Stimulated activated CD4-positive, alpha-beta T cell treated with anti-CD3 and anti-CD28 coated beads, Interleukin-15, amount 100 ng/mL, for 1 hour (primary cell): ENCODE measurements at places on chromosomes 2 and 18.
A peak's percentile ranks its signal among the peaks of the same experiment; 100 is the strongest.

- no peak for DNase-seq
These were observed 122.1 kb upstream of the FOSL2 start for GRCh38 chr2:28270456-28271152.

DNA sequence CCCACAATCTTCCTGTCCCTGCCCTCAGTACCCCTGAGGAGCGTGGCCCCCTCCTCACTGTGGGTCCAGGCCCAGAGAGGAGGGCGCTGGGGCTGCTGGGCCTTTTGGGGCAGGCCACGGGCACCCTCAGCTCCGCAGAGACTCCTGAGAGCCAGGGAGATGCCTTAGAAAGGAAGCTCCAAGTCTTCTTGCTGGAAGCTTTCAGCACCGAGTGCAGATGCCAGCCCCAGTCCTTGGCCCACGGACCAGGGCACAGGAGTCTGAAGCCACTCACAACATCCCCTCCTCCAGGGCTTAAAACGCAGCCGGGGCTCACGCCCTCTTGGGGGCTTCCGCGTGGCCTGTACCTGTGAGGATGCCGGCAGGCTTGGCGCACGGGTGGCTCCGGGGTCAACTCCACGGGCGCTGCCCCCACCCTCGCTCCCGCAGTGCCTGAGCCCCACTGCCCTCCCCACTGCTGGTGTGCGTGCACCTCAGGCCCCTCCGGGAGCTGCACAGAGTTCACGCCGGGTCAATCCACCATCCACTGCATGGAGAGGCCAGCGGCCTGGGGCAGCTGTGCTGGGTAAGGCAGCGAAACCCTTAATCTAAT lies 72.1 kb upstream of the CTDP1 start:
- DNase-seq: no peak

- no peak for DNase-seq
These were observed 244.6 kb upstream of the ACVR2A start for GRCh38 chr2:147600223-147600622.

DNA sequence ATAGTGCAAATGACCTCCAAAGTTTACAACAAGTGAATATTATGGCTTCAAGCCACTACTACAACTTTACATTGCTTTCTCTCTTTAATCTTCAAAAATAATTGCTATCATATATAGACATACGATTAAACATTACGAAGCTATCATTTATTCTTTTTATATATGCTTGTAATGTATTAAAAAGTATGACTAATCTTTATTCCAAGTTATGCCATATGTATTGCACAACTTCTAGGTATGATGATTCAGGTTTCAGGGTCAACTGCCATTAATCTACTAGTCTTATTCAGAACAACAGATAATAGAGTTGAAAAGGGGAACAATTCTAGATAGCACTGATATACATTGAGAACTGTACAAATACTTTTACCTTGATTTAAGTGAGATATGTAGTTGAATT lies 506.2 kb upstream of the TMEFF2 start:
- DNase-seq: no peak

- no peak for DNase-seq
These were observed 175.6 kb downstream of the TDRD15 start for GRCh38 chr2:21299411-21299810.

- DNase-seq: no peak
These were observed 50.6 kb upstream of the MAPRE2 start for GRCh38 chr18:34990597-34990996.

GRCh38 chr2:70790136-70790828 lies at the start of gene FIGLA:
Gene FIGLA, minus strand, starts transcription at chr2:70790643. Its CDS starts 5 bp downstream, at chr2:70790638.
- DNase-seq: no peak

DNA sequence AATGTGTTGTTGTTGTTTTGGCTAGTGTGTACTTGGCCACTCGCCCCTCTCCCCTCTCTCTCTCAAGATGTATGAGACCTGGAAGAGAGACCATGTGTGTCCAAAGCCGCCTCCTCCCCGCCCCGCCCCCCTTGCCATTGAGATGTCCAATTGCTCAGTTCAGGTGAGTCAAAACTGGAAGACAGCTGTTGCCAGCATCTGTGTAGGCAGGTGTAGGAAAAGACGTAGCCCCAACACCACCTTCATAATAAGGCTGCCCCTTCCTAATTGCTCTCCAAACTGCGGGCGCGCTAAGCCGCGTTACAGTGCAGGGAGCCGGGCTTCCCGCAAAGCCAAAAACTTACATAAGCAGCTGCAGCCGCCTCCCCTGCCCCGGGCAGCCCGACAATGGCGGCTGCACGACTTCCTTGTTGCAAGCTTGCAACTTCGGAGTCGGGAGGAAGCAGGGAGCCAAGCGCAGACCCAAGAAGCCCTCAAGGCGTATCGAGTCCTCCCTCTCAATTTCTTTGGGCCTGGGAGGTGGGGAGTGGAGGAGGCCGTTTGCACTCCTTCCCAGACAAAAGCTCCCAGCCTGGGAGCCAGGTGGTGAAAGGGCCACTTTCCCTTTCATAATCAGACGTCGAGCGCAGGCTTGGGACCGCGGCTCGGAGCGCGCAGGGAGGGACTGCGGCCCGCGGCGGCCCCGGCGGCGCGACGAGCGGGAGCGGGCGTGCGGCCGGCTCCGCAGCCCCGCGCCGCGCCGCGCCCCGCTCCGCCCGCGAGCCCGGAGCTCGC lies 882 bp downstream of the ZBTB14 start:
- peak; percentile 37 for DNase-seq

- DNase-seq: no peak
These were observed 48.0 kb downstream of the KCNIP3 start for GRCh38 chr2:95345081-95345562.

DNA sequence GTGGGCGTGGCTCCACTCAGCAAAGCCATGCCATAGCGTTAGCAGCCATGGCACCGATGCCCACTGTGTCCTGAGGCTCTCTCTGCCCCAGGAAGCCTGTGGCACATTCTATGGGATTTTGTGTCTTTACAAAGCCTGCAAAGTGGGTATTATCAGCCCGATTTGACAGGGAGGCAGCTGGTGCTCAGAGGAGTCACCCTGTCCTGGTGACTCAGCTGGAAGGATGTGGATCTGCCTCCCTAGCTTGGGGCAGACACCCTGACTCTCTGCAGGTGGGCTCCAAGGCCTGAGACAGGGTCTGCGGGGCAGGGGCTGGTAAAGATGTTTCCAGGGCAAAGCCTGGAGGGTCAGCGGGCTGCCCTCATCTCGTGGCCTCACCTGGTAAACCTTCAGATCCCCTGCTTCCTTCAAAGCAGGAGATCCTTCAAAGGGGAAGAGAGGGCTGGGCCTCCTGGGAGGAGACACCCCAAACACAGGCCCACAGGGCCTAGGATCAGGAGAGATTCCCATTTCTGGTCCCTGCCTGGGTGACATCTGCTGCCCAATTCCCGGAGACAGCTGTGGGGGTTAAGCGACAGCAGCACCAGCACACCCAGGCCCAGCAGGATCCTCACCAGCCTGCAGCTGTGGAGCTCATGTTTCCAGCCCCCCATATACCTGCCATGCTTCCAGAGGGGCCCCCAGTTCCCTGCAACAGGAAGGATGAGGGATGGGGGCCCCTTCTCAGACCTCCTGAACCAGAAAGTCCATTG lies 3.0 kb upstream of the ASB1 start:
- DNase-seq: no peak

DNA sequence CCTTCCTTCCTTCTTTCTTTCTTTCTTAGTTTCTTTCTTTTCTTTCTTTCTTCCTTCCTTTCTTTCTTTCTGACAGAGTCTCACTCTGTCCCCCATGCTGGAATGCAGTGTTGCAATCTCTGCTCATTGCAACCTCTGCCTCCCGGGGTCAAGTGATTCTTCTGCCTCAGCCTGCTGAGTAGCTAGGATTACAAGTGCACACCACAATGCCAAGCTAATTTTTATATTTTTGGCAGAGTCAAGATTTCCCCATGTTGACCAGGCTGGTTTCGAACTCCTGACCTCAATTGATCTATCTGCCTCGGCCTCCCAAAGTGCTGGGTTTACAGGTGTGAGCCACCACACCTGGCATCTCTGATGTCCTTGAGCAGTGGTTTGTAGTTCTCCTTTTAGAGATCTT lies 48.5 kb downstream of the IL1R2 start:
- no peak for DNase-seq

DNA sequence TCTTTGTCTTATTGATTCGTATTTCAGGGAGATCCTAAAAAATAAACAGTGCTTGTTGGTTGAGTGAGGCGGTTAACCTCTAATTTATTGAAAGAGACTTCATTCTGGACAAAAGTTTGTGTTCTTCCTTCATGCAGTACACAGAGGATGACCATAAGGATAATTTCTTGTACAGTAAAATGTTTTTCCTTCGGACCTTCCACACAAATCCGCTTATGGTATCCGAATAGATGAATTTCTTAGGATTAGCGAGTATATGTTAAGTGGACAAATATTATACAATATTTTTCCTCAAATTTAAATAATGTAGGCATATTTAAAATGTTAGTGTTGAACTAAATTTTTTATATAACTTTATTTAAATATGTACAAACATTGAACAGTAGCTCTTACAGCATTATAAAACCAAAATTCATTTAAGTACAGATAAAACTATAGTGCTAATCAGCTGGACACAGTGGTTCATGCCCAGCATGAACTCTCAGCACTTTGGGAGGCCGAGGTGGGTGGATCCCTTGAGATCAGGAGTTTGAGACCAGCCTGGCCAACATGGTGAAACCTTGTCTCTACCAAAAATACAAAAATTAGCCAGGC lies 84.4 kb downstream of the LPIN1 start:
- no peak for DNase-seq

- no peak for DNase-seq
These were observed 536.4 kb upstream of the PIK3C3 start for GRCh38 chr18:41418598-41418997.

DNA sequence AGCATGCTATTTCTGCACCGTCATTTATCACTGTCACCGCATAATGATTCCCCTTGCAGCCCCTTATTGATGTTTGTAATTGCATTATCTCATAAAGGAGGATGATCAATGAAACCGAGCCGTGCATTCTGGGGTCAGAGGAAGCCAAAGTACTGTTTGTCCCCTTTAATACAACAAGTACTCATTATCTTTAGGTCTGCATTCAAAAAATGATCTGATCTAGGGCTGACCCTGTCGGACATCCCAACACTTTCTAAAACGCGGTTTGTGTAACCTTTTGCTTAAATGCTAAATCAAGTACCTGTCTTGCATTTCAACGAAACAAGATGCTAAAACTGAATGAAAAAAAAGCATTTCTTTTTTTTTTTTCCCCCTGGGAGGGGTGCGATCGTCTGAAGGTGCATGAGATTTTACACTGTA lies 143.8 kb downstream of the MEIS1 start:
- no peak for DNase-seq

- DNase-seq: no peak
These were observed 4.1 kb downstream of the MGAT4A start for GRCh38 chr2:98726735-98727368.

GRCh38 chr2:236665101-236665500 lies 95.5 kb downstream of the ACKR3 start:
- no peak for DNase-seq

DNA sequence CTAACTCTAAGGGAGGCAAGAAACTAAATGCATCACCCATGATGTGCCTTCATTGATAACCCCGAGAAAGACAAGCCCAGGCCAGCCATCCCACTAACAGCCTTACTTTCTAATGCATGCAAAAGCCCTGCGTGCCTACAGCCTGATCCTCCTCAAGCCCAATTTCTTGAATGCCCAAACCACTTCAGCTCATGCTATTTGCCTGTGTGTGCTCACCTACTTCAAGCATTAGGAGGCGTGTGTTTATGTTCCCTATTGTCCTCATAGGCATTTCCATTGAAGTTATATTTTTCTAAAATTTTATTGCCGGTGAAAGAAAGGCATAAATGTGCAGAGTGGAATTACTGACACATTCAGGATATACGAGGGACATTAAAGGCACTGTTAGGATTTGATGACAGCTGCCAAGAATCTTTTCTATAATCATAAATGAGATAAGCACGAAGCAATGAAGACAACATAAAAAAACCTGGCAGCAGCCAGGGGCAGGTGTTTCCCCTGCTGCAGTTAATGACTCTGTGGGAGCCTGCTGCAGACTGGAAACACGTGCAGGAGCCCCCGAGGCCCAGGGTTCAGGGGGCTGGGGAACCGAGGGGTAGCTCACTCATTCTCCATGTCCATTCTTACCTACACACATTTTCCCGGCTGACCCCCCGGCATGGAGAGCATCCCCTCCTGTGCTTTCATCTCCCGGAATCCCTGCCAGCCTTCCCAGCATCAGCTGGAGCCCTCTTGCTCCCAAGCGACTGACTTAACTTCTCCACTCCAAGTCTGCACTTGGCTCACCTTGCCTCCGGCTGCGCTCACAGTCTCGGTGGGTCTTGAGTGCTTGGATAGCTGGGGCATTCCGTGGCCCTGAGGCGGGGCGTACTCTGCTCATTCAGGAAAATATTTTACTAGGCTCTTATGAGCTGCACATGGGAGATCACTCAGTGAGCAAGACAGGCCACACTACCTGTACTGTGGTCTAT lies 292.3 kb upstream of the SIX2 start:
- no peak for DNase-seq

DNA sequence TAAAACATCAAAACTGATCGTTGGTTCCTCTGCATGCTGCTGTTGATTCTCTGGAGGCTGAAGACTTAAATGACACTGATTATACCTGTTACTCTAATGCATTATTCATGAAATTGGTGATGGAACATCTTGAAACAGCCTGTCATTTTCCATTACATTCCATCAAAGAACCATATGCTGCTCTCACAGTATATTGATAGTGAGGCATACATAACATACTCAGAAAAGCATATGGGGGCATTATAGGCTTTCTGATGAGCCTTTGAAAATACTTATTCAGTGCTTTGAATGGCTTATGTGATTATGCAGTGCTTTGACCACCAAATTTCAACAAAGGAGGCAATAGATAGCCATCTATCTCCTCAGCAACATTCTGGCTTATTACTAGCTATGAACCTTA lies 392.1 kb downstream of the CDH19 start:
- no peak for DNase-seq

DNA sequence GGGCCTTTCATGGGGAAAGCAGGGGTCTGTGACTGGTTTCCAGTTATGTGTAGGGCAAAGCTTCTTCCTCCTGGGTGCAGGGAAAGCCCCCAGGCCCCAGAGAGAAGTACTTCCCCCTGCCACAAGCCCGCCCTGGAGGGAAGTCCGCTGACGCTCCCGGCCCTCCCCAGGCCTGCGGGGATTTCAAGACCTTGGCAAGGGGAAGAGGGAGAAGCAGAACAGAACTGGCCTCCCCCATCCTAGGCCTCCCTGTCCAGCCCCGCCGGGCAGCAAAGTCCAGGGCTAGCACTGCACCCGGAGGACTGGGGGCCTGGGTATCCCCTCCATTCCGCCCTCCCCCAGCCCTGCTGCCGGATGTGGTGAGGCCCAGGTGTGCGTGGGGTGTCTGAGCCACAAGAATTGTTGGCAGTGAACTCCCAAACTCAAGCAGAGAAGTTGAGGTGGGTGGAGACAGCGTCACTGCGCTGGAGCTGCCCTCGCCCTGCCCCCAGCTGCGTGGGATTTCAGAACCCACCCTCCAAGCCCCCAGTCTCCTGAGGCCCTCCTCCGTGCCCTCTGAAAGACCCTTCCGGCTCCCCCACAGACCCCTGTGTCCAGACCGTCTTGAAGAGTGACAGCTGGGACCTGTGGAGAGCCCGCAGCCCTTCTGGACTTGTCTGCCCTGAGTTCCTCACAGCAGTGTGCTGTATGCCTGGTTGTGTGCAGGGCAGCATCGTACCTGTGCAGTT lies 1.1 kb upstream of the DUSP2 start:
- peak; percentile 74 for DNase-seq
